ENCODE measurements at places on chromosomes 2 and 18.

GRCh38 chr18:23986600-23987359 is 27.8 kb upstream of the TTC39C start:
- no peak for DNase-seq

GRCh38 chr2:27833931-27834330 is 56.3 kb downstream of the RBKS start:
- no peak for DNase-seq

DNA sequence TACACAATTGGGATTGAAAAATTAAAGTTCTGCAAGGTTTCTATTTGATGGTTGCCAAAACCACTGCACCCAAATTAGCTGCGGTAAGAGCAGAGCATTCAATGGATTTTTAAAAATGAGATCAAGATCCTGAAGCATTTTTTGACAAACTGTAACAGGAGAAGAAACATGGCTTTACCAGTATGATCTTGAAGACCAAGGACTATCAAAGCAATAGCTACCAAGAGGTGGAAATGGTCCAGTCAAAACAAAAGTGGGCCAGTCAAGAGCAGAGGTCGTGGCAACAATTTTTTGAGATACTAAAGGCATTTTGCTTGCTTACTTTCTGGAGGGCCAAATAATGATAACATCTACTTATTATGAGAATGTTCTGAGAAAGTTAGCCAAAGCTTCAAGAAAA is 186.8 kb downstream of the RDH14 start:
- no peak for DNase-seq

DNA sequence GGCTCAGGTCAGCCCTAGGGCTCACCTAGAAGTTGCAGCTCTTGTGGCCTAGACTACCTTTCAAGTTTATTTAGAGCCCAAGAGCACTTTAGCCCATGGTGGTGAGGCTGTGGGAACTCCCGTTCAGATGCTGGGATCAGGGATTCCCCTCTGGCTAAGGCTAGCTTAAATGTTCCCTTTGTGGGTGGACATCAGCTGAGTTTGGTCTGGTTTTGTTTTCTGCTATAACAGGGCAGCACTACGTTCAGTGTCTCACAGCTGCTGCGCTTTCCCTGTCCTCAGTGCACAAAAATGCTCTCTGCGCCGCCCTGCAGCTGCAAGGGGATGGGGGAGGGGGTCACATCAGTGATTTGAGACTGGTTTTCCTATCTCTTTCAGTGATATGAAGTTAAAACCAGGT is 170.5 kb upstream of the KCNJ3 start:
- DNase-seq: peak; percentile 35

DNA sequence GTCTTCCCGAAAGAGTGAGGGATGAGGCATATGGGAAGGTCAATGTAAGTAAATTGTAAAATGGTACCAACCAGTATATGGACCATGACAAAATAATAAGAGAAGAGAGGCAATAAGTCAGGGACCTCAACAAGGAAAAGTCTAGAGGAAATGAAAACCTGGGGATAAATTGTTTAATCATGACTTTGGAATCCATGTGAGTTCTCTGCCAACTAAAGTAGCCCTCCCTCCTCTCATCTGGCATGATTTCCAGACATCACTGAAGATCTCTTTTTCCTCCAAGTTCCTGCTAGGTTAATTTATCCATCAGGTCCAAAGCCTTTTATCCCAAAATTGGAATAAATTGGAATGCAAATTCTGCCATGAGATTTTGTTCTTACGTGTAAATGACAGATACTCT is 417.9 kb downstream of the NRXN1 start:
- no peak for DNase-seq

DNA sequence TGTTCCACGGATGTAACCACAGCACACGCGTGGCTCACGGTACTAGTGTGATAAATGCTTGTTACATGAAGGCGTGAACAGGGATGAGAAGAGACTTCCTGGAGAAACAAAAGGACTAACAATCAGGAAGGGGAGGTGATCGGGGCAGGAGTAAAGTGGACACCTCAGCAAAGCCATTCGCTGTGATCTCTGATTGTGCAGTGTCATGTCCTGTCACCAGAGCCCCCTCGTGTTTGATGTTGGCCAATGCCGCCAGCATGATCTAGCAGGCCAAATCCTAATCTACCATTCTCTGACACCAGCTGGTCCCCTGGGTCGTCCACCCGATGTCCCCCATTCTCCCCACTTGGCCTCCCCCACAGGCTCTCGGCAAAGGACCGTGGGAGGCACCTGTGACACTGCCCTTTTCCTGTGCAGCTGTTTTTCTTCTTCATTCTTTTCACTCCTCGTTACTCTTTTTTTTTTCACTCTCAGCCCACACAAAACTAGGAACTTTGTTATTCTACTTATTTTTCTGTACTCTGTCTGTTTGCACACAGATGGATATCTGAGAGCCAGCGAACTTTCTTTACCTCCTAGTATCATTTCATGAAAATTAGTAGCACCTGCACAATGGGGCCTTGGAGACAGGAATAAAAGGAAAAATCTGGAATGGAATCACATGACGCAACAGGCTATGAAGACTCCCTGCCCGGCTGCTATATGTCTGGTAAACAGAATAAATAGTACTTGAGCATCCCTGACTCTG is 146.8 kb downstream of the TGIF1 start:
- no peak for DNase-seq

- no peak for DNase-seq
Measured at GRCh38 chr2:112790305-112790704, 6.0 kb upstream of the IL1A start.

GRCh38 chr2:108118996-108119395 is 120.8 kb upstream of the SULT1C3 start:
- no peak for DNase-seq

GRCh38 chr2:239177325-239177724 is 223.5 kb downstream of the HDAC4 start:
- DNase-seq: no peak

DNA sequence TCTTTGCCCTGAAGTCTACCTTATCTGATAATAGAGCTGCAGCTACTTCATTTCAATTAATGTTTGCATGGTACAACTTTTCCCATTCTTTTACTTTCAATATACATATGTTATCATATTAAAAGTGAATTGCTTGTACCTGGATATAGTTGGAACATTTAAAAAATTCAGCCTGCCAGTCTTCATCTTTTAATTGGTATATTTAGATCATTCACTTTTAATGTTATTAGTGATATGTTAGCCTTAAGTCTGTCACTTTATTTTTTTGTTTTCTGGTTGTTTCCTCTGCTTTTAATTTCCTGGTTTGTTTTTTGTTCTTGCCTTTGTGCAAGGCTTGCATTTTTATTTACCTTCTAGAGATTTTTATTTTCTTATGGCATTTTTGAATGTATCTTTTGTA is 158.2 kb downstream of the GALNT1 start:
- DNase-seq: no peak

DNA sequence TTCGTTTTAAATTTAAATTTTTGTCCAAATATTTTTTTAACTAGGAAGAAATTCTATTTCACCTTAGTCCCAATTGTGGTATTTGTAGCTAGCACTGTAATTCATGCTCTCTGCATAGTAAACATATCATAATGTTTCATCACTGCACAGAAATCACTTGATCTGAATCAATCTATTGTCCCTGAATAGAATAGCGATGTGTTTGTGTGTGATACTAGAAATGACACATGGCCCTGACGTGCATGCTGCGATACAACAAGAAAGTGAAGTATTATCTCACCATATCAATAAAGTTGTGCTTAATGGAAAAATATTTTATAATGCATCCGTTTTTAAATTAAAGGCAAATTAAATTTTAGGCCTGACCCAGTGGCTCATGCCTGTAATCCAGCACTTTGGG is 10.0 kb downstream of the TTL start:
- DNase-seq: no peak

DNA sequence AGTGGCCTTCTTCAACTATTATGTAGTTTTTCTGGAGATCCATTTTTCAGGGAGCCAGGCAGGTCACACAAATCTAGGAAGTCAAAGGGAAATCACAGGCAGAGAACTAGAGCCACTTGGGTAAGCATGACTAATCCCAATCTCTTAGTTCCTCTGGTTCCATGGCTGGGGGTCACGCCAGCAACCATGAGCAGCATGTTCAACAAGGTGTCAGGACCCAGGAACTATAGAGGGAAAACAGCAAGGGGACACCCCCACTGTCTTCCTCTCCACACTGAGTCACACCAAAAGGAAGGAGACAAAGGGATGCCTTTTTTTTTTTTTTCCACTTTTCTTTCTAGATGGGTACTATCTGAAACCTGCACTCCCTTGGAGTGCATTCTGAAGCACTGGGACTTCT is 250.9 kb downstream of the OTX1 start:
- no peak for DNase-seq

DNA sequence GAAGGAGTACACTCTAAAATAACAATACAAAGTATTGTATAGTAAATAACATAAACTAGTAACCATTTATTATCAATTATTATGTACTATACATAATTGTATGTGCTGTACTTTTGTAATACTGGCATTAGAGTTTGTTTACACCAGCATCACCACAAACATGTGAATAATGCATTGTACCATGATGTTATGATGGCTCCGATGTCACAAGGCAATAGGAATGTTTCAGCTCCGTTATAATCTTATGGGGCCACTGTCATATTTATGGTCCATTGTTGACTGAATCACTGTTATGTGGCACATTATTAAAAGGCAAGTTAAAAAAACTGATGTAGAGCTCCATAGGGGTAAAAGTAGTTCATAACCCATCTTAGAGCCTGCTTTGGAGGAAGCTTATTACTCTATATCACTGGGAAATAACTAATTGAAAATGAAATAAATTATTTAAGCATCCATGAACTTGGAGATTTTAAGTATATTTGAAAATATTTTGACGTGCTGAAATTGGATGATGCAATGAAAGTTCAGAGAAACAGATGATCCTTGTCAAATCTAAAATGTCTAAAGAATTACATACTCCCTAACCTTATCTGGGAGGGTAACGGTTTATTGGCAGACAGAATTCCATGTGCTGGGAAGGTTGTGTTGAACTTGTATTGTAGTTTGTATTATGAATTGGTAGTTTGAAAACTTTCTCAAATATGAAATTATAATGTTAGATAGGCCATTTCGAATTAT is 2.4 kb downstream of the SKA1 start:
- no peak for DNase-seq

GRCh38 chr18:12034241-12035100 is 53.2 kb downstream of the IMPA2 start:
- DNase-seq: no peak

- DNase-seq: no peak
Measured at GRCh38 chr18:45166836-45167551, 448.3 kb upstream of the SLC14A2 start.

DNA sequence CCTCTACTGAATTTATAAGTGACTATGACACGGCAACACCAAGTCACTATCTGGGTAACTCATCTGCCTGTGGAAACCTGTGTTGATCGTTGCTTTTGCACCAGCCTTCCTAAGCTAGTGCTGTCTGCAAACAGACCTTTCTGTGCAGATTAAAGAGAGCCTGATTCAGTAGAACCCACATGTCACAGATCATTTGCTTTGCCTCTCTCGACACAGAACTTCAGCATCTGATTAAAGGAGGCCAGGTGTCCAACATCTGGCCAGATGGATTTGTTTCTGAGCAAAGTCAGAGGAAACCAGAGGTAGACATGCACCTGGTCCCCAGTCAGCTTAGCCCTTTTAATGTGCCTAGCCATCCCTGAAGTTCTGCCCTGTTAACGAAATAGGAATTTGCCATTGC is 15.0 kb upstream of the TTR start:
- no peak for DNase-seq

DNA sequence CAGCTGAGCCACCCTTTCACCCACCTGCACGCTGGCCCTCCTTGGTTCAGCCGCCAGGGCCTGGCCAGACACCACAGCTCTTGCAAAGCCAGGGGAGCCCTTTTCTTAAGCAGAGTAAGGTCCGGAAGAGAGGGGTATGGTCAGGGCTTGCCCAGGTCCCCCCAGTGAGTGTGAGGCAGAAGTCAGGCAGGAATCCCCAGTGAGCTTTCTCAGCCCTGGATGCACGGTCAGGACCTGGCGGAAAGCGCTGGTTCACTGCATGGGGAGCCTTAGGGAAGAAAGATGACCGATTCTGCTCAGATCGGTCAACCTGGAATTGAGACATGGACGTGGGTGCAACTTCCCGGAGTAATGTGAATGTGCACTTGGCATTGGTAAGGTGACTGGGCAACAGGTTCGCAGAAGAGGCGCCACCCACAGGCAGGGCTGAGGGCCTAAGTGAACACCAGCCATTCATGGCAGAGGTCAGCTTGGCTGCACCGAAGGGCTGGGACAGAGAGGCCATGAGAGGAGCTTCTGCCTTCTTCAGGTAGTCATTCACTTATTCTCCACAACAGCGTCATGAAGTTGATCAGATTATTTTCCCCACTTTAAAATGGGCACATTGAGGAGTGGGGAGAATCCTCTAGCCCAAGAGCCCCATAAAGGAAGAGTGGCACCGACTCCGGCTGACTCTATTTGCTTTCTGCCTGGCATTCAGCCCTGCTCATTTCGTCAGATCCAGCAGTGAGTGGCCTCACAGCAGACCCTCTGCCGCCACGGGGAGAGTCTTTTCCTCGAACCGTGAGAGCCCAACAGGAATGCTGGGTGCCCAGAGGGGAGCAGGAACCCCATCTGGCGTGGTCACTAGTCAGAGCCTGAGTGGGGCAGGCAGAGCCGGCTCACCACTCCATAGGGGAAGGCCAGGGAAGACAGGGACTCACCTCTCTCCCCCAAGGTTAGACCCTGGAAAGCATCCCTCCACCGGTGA is 35.8 kb downstream of the SCTR start:
- DNase-seq: no peak

DNA sequence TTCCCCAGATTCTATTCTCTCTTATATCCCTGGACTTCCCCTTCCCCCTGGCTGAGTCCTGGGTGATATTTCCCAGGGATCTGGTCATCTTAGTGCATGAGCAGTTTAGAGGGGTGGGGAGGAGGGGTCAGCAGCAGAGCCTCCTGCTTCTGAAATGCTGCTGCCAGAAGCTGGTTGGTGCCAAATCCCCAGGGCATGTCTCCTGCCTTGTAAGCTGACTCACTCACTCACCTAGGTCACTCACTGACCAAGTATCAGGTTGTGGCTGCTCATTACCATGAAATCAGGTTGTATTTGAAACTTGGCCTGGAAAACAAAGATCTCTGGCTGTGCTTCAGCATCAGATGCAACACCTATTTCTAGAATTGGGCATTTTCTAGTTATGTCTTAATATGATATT is 14.3 kb downstream of the GPR39 start:
- no peak for DNase-seq

DNA sequence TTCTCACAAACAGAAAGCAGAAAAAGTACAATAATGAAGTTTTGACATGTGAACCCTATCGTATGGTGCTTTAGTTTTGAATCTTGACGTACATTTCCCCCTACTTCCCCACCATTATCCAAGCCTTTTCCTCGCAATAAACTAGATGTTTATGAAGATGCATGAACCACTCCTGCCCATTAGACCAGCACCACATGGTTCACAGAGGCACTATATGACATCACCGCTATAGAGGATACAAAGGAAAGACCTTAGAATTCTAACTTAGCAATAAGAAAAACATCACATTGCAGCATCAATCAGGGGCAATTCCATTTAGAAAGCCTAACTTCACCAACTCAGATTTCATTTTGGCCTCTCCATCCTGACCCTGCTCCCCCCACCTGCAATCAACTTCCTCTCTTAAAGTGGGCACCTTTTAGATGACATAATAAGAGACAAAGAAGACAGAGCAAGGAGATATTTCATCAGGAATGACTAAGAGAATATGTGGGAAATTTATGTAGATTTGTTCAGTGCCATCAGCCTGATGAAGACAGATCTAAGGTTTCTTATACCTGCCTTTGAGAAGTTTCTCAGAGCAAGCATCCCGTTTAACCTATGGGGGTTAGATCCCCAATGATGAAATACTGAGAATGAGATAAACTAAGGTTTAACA is 124.9 kb downstream of the PIGN start:
- DNase-seq: no peak
